ENCODE measurements at places on chromosomes 5 and 9. TPM values are rescaled to one million over a fixed set of nuclear protein-coding genes. Genes with fewer than 3 reads are reported as not detected.

Gene CDKN2B
- total RNA-seq, result 1.4 TPM

Gene TAF11L5
- total RNA-seq, result not detected

Gene LCN1
- not detected for total RNA-seq

Gene GPR150
- total RNA-seq, result 0.37 TPM

Gene IRX4
- total RNA-seq, result not detected

Gene PCDHGB2
- total RNA-seq, result 0.20 TPM

Gene SOHLH1
- total RNA-seq, result not detected

Gene FAXDC2
- total RNA-seq, result 4.0 TPM

Gene LRRC26
- not detected for total RNA-seq

Gene ANXA2R
- total RNA-seq, result 38.7 TPM

Gene ST8SIA4
- 55.2 TPM for total RNA-seq

Gene SMIM15
- total RNA-seq, result 15.9 TPM

Gene C9orf43
- total RNA-seq, result 0.35 TPM

Gene RLN2
- total RNA-seq, result 1.3 TPM

Gene TXNDC8
- total RNA-seq, result not detected

Gene SPINK1
- total RNA-seq, result not detected

Gene AJM1
- 4.3 TPM for total RNA-seq

Gene GMCL2
- not detected for total RNA-seq

Gene PCSK1
- total RNA-seq, result not detected

Gene UBQLN1
- 141 TPM for total RNA-seq

Gene PCDH1
- 0.20 TPM for total RNA-seq

Gene IFNE
- total RNA-seq, result not detected

Gene PCDHGA4
- not detected for total RNA-seq

Gene SV2C
- total RNA-seq, result 0.12 TPM

Gene CDH6
- not detected for total RNA-seq

Gene WDR31
- total RNA-seq, result 0.22 TPM

Gene PRELID2
- 3.1 TPM for total RNA-seq

Gene DROSHA
- 57.6 TPM for total RNA-seq

Gene SLC24A2
- 0.30 TPM for total RNA-seq

Gene GZMA
- total RNA-seq, result 22.6 TPM

Gene RPS14
- 3,121 TPM for total RNA-seq

Gene OR1N2
- total RNA-seq, result 0.81 TPM

Gene ABCA2
- 135 TPM for total RNA-seq

Gene FOXE1
- not detected for total RNA-seq

Gene TJP2
- total RNA-seq, result 13.9 TPM

Gene ASS1
- not detected for total RNA-seq

Gene CCNI2
- total RNA-seq, result 9.2 TPM

Gene GPX3
- 1.2 TPM for total RNA-seq

Gene IL13
- total RNA-seq, result 0.84 TPM

Gene C1QTNF2
- not detected for total RNA-seq

Gene TMEM232
- 1.0 TPM for total RNA-seq

Gene ADRB2
- total RNA-seq, result 1.0 TPM

Gene OLFM1
- not detected for total RNA-seq

Gene DPM2
- total RNA-seq, result 35.7 TPM

Gene SLC6A3
- total RNA-seq, result not detected

Gene POMT1
- total RNA-seq, result 52.3 TPM

Gene SLC34A3
- total RNA-seq, result not detected

Gene ZDHHC11
- total RNA-seq, result 18.3 TPM

Gene KLHL3
- total RNA-seq, result 24.4 TPM

Gene RETREG1
- total RNA-seq, result 31.0 TPM

Gene FAM221B
- total RNA-seq, result not detected

Gene LCN10
- 0.30 TPM for total RNA-seq
